Stimulated activated CD4-positive, alpha-beta T cell treated with anti-CD3 and anti-CD28 coated beads, TNF-alpha, amount 100 ng/mL, for 24 hours (primary cell): ENCODE measurements at places on chromosomes 16 and 17.

GRCh38 chr16:50747207-50747956, 5.5 kb downstream of the CYLD start:
- DNase-seq = no peak

DNA sequence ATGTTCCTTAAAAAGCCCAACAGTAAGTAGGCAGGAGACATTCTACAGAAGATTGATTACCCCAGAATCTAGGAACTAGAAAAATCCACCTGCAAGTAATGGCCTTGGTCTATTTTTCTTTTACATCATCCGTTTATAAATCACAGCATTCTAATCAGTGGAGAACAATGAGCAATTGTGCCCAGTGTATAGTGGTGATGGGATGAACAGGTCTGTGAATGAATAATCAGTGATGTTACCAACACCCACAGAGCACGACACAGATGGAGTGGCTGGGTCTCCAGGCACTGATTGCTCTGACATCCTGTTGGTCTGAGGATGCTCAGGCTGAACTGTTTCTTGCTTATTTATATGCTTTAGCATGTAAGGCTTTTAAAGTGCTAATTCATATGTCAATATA, 1251.2 kb upstream of the CDH8 start:
- no peak for DNase-seq

- DNase-seq = no peak
Observed at GRCh38 chr17:74970395-74970794, 2.2 kb downstream of the HID1 start.

DNA sequence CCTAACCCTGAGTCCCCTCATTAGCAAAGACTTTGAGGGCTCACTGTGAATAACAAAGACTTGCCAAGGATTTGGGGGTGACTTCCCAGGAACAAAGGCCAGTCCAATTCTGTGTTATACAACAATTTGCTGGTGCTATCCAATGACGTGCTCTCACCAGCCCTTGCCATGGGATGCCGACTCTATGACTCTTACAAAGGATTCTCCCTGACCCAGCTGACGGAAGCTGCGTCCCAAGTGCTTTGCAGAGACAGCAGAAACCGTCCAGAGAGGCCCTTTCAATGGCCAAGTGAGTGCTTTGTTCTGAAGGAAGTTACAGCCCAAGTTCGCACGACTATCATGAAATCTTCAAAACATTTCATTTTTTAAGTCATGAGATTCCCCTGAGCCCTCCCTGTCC, 345.3 kb upstream of the TNRC6C start:
- no peak for DNase-seq

DNA sequence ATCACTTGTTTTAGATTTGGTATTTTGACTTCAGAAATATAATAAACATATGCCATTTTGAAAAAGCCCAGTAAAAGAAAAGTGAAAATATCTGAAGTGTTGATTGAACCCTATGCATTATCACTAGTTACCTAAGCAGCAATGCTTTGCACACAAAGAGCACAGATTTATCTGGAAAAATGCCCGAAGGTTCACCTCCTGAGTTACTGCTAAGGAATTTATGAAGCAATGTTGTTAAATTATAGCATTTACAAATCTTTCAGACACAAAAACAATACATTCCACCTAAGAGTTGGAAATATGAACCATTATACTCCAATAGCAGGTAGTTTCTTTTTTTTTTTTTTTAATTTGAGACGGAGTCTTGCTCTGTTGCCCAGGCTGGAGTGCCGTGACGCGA, 38.9 kb upstream of the GHDC start:
- DNase-seq = no peak

- no peak for DNase-seq
Observed at GRCh38 chr17:34015253-34015652, 239.8 kb upstream of the CCL2 start.

DNA sequence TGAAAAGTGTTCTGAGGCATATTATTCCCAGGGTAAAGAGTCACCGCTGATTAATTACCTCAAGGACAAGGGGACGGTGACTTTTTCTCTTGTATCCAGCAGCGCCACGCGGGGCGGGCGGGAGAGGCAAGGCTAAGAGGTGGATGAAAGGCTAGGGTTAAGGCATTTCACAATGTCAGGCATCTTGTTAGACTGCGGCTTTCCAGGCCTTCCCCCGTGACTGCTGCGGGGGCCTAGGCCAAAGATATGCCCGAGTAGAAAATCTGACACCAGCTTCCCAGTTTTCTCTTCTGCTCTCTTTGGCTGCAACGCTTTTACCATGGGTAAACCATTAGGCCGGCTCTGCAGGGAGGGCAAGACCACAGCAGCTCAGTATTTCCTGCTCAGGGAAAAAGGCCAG, 698.2 kb downstream of the MAF start:
- DNase-seq = no peak

- no peak for DNase-seq
Observed at GRCh38 chr17:63173450-63173849, 207.4 kb downstream of the TANC2 start.

DNA sequence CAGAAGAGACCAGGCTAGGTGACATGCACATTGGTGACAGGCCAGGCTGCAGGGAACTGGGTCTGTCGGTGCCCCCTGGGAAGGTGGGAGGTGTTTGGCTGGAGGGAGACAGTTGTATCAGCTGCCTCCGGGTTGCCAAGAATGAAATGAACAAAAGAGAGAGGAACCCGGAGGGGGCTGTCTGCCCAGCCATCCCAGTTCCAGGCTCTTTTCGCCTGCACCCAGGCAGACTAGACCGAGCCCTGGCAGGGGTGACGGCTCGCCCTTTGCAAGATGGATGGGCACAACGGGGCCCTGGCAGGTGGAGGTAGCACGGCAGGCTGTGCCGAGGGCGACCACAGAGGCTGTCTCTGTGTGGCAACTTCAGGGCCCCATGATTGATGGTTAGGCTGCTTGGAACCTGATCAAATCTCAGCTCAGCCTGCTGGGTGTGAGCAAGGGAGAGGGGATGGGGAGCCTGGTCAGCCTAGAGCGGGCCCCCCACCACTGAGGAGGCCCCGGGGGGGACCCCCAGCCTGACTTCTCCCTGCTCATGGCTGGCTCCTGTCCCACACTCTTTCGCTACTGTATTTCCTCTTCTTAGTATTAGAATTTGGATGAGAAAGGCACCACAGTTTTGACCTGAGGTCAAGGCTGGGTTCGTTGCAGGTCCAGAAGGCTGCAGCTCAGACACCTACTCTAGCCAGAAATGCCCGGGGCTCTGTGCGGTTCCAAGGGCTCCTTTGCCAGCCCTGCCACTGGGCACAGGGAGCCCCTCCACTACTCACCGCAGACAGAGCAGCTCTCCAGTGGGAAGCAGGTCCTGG, 118.9 kb upstream of the CHMP6 start:
- no peak for DNase-seq

GRCh38 chr16:70257391-70257790, 5.7 kb upstream of the EXOSC6 start:
- DNase-seq = no peak

GRCh38 chr17:75617218-75617617, 16.0 kb upstream of the SMIM5 start:
- DNase-seq = no peak

DNA sequence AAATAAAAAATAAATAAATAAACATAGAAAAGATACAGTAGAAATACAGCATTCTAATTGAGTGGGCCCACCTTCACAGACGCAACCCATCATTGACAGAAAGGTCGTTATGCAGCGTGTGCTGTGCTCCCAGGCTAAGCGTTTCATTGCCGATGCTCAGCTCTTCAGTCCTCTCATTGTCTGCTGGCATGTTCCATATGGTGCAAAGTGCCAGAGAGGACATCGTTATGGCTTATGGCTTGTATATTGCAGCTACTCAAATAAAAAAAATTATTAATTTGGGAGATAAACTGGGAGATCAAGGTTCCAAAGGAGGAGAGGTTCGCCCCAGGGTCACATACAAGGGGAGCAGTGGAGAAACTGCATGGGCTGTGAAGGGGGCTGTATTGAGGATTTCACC, 11.3 kb upstream of the UBALD2 start:
- DNase-seq = no peak

GRCh38 chr17:81086789-81087551, 52.0 kb downstream of the BAIAP2 start:
- DNase-seq = no peak

GRCh38 chr17:63694950-63695773, 4.8 kb downstream of the LIMD2 start:
- no peak for DNase-seq

- DNase-seq = no peak
Observed at GRCh38 chr17:59542960-59543635, 22.3 kb upstream of the DHX40 start.

GRCh38 chr17:7845359-7846062, 9.4 kb upstream of the TMEM88 start:
- no peak for DNase-seq

GRCh38 chr16:84720177-84720579, 20.4 kb downstream of the USP10 start:
- no peak for DNase-seq

GRCh38 chr16:83397601-83398291, 410.0 kb upstream of the HSBP1 start:
- DNase-seq = no peak

DNA sequence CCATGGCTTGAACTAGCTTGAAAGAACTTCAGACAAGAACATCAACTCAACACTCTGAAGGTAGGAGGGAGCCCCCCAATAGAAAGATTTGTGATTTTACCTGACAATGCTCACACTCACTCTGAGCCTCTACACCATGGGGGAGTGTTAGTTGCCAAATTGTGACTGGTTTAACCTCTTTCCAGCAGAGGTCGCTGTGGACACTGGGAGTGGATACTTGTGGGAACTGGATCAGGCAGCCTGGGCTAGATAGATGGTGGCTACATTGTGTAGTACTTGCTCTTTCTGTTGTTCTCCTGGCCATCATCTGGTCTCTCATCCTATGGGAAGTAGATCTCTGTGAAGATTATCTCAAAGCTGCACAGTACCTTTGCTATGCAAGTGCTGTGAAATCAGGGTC, 2.9 kb downstream of the SMPD3 start:
- peak; percentile 12 for DNase-seq

DNA sequence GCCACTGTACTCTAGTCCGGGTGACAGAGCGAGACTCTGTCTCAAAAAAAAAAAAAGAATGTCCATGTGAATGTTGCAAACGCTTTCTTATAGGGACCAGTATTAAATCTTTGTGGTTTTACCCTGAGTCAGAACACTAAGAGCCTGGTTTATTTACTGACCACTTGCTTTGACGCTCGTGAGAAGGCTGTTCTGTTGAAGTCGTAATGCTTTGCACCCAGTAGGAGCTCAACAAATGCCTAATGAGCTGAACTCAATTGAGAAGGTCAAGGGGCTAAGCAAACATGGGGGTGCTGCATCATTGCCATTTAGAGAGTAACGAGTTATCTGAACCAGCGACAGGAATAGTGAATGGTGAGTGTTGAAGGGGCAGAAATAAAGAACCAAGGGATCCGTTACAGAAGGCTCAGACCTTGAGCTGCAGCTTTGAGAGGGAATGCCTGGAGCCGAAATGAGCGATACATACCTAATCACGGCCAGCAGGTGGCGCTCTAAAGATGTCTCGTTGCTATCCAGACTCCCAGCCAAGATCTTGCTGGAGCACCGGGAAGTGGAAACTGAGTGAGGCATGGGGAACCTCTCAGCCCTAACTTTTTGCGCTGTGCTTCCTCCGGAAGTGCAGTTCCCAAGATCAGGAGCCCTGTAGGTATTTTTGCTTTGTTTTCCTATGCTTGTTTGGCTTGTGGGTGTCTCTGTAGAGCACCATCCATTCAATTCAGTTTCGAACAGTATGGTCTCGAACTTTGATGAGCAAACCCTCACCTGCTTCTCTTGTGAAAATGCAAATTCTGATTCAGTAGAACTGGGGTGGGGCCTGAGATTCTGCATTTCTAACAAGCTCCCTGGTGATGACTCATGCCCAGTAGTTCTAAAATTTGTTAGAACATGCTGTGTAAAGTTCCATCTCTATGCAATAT, 12.6 kb upstream of the RNF222 start:
- peak; percentile 64 for DNase-seq

GRCh38 chr17:72407336-72407909, 286.6 kb downstream of the SOX9 start:
- DNase-seq = no peak

GRCh38 chr16:10847176-10847575, 28.6 kb upstream of the TVP23A start:
- DNase-seq = no peak

DNA sequence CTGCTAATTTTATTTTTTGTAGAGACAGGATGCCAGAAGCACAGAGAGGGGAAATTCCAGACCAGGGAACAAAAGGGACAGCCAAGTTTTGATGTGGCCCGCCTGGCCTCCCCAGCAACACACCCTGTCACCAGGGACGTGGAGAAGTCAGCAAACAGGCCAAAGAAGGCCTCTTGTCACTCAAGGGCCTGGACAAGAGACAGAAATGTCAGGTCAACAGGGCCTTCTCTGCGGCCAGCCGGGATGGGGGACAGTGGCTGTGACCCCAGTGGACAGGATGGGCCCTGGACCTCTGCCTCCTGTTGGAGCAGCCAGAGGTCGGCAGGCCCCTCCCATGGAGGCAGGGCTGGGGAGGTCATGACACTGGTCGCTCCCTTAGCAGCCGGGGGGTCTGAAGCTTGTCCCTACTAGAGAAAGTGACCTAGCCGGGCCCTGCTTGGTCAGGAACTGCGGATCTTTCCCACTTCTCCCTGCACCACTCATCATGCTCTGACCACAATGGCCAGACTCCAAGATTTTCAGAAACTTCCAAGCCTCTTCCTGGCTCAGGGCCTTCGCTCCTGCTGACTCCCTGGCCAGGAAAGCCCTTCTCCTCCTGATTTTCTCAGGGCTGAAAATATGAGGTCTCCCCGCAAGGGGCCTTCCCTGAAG, 9.2 kb upstream of the TVP23A start:
- no peak for DNase-seq

DNA sequence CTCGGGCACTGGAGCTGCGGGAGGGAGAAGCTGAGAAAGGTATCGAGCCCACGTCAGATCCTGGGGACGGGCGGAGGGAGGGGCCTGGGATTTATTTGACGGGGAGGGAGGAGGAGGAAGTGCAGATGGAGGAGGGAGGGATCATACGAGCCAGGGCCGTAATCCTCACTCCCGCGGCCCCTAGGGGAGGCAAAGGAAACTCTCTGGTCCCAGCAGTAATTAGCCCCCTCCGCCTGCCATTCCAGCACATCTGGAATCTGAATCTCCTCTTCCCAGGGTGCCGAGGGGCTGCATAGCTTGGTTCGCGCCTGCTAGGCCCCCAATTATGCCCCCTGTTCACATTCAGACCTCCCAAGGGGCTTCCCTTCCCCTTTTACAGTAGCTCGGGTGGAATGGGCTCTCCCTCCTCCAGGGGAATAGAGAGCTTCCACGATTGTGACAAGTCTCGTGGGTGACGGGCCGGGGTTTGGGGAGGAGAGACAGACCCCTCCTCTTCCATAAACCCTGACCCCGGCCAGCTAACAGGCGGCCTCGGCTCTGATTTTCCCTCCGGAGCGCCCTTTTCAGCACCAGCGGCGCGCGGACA, at the start of gene SEZ6L2:
TSS of gene SEZ6L2 (minus strand) at position 35 of the 586 bp plus-strand sequence. CDS start 531 bp downstream, outside the sequence.
- peak; percentile 57 for DNase-seq

DNA sequence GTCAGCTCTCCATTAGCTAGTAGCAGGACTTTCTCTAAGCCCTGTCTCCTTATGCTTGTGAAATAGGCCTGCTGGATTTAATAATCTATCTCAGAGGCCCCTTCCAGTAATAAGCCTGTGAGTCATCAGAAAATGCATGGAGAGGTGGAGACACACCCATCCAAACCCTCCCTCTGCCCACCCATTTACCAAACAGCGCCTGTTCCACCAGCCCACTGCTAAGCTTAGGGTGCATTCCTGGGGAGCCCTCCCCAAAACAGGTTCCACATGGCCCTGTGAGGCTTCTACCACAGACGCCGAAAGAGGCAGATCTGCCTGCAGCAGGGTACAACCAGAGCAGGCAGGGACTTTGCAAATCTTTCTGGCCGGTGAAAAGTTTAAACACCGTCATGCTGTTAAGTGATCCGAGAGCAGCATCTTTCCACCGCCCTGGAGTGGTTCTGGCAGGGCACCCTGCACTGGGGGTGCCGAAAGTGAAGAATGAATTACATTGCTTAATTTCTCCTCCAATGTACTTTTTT, 99.3 kb downstream of the GAS7 start:
- DNase-seq = no peak
